Activated naive CD4-positive, alpha-beta T cell (primary cell): ENCODE measurements at places on chromosomes 13 and 19.

DNA sequence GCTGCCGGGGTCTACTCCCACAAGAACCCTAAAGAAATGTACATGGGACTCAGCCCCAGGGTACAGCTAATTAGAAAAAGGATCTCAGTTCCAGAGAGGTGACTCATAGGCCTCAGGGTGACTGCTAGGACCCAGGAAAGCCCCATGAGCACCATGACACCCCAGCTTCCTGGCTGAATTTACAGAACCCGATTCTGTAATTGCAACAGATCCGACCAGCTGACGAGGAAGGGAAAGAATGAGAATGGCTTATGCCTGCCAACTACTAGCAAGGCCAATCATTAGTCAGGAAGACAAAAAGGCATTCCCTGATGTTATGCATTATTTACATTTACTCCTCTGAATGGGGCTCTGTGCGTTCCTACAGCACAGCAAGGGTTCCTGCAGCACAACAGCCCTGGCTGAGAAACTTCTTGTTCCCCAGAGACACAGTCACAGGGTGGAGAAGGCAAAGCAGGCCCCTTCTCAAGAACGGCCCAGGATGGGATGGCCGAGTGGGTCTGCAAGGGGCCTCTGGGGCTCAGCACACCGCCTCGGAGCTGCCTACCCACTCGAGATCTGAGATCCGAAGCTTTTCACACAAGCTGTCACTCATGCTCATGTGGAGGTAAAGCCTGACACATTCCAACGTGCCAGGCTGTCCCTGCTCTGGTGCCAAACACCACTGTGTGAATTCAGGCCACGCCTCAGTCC is 27.2 kb downstream of the PBX4 start:
- DNase-seq, result no peak

DNA sequence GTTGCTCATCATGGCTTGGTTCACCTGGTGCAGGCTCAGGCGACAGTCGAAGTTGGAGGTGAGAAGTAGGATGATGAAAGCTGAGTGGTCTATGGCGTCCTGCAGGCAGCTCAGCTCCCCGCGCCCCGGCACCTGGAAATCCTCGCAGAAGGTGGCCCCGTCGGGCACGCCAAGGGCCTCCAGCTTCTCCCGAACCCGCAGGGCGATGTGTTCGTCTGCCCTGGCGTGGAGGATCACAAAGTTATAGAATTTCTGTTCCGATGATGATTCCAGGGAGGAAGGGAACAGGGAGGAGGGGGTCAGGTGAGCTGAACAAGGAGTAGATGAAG is 14.6 kb downstream of the TICAM1 start:
- no peak for DNase-seq

DNA sequence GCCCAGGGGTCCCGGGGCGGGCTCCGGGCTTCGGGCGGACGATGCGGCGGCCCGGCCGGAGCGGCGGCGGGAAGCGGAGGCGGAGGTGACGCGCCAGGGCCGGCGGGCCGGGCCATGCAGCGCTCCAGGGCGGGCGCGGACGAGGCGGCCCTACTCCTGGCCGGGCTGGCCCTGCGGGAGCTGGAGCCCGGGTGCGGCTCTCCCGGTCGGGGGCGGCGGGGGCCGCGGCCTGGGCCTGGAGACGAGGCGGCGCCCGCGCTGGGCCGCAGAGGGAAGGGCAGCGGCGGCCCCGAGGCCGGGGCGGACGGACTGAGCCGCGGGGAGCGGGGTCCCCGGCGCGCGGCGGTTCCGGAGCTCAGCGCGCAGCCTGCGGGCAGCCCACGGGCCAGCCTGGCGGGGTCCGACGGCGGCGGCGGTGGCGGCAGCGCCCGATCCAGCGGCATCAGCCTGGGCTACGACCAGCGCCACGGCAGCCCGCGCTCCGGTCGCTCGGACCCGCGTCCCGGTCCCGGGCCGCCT is 362 bp downstream of the WTIP start:
- DNase-seq, result no peak

GRCh38 chr19:18320865-18321733 is 1.8 kb downstream of the LSM4 start:
- no peak for DNase-seq

DNA sequence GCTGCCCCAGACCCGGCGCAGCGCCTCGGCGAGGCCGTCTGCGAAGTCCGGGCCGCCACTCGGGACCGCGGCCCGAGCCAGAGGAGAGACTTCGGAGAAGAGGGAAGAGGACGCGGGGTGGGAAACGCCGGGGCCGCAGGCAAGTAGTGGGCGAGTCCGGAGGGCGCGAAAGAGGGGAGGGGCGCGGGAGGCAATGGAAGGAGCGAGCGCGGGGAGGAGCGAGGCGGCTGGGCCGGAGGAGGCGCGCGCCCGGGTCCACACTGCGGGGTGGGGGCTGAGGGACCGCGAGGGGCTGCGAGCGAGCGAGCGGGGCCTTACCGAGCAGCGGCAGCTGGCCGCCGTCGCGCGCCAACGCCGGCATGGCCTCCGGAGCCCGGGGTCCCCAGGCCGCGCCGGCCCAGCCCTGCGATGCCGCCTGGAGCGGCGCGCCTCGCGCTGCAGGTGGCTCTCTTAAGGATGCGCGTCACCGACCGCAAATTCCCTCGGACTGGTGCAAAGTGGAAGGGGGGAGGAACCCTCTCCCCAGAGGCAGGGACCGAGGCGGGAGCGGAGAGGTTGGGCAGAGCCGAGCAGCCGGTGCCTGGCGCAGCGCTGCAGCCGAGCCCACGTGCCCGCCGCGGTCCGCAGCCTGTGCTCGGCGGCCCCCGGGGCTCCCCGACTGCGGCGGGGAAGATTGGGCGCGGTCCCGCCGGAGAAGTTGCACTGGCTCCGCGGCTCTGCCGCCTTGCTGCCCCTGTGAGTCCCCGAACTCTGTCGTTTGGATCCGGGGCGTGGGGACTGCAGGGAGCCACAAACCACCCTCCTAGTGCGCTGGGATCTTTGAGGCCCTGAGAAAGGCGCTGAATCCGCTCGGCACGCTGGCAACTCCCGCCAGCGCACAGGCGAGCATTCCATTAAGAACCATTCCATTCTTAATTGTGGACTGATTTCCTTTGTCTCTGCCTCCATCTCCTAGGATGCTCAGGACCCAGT is at the start of gene FLT3:
TSS of gene FLT3 (minus strand) at position 427 of the 972 bp plus-strand sequence. CDS start at position 361, 66 bp downstream.
- no peak for DNase-seq

- peak; percentile 54 for DNase-seq
Observed at GRCh38 chr19:40549007-40549708, 27.5 kb upstream of the SHKBP1 start.

DNA sequence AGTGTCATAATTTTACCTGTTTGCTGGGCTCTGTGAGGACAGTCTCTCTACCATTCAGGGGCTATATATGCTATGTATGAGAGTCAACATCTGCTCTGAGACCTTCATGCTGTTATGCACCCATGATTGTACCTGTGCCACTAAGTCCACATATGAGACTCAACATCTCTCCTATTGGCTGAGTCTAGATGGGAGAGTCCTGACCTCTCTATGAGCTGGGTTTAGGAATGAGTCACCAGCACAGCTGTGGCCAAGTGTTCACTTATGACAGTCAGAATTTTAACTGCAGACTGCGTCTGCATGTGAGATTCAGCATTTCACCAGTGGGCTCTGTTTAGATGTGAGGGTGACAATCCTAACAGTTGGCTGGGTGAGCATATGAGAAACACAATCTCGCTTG is 49.5 kb downstream of the ZNF729 start:
- no peak for DNase-seq

- DNase-seq, result peak; percentile 44
Observed at GRCh38 chr19:12872941-12873890, 8.0 kb downstream of the DNASE2 start.

DNA sequence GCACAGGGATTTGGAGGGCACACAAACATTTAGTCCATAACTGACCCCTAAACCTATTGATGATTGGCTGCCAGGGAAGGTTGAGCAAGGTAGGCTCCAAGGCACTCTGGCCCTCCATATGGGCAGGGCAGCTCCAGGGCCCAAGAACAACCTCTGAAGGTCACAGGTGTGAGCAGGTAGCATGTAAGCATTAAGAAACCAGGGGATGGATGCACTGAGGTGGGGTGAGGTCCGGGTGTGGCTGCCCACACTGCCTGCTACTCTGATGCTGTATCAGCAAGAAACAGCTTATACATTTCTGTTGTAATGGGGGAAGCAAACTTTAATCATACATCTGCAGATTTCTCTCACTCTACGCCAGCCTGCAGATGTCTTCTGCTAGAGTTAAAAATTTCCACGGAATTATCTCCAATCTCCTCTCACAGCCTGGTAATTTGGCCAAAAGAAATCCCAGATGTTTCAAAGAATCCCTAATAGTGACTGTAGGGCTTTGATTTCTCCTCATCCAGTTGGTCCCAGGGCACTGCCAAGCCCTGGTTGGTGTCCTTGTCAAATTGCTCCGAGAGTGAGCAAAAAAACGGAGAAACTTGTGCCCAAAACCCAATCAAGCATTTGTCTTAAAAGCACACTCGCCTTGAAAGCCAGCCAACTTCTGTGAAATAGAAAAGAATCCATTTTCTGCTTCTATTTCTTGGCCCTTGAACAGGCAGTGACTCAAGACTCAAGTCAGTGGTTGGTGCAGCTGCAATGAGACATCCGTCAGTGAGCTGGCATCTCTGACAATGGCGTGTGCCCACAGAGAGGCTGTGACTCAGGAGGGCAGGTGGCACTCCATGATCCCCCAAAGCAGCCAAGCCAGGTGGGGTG is 72.5 kb upstream of the MRI1 start:
- DNase-seq, result no peak

GRCh38 chr19:46945694-46946489 is 73.7 kb upstream of the NPAS1 start:
- DNase-seq, result no peak

DNA sequence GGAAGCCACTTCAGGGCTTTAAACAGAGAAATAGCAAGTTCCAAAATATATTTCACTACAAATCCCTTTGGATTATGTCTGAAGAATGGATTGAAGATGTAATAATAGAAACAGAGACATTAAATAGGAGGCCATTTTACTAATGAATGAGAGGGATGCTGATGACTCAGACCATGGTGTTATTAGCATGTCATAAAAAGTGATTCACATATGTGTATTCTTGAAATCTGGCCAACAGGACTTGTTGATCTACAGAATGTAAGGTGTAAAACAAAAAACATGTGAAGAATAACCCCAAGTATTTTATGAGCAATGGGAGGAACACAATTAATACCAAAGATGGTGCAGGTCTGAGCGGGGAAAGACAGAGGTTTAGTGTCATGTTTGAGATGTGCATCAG is 873.7 kb downstream of the SLITRK5 start:
- no peak for DNase-seq

- no peak for DNase-seq
Observed at GRCh38 chr19:51020988-51021651, 1.6 kb upstream of the KLK10 start.

GRCh38 chr13:26377038-26377437 is 123.1 kb downstream of the CDK8 start:
- no peak for DNase-seq

DNA sequence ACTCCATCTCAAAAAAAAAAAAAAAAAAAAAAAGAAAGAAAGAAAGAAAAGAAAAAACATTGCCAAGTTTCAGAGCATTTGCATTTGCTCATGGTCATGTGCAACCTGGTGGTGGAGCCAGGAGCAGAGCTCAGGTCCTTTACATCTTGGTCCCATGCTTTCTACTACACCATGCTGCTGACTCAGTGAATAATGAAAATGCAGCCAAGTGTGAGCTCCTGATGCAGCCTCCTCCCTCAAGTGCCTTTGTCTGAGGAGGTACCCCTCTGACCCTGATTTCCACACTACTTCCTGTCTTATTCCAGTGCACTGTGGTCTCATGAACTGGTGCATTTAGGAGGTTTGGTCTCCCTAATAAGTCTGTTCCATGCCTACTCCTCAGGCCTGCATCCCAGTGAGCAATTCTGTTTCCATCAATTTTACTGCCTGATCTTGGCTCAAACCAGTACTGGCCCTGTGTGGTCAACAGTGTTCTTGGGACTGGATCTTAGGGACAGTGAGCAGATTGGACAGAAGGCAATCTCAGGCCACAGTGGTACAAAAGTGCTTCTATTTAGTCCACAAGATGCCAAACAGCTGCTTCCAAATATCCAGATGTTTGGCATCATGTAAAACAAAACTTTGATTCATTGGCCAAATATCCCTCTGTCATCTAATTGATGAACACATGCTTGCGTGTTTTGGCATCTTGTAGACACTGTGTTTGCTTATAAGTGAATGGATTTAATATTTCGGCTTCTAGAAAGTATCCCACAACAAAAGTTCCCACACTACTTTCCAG is 28.8 kb upstream of the LRCH1 start:
- DNase-seq, result no peak

- no peak for DNase-seq
Observed at GRCh38 chr13:41315443-41316047, 4.5 kb downstream of the NAA16 start.

DNA sequence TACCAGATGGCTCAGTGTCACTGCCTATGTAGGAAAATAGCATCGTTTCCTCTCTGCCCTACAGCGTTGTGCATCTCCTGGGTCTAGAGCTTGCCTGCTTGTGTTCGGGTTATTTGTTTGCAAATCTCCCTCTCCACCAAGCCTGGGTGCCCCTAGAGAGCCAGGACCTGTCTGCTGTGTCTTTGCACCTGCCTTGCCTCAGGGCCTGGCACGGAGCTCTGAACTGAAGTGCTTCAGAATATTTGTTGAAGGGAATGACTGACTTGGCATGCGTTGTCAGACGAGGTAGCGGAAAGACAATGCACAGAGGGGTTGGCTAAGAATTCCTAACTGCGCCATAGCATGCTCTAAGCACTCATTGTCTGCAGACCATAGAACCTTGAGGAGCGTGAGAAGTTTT is 263.4 kb downstream of the FGF9 start:
- DNase-seq, result no peak

DNA sequence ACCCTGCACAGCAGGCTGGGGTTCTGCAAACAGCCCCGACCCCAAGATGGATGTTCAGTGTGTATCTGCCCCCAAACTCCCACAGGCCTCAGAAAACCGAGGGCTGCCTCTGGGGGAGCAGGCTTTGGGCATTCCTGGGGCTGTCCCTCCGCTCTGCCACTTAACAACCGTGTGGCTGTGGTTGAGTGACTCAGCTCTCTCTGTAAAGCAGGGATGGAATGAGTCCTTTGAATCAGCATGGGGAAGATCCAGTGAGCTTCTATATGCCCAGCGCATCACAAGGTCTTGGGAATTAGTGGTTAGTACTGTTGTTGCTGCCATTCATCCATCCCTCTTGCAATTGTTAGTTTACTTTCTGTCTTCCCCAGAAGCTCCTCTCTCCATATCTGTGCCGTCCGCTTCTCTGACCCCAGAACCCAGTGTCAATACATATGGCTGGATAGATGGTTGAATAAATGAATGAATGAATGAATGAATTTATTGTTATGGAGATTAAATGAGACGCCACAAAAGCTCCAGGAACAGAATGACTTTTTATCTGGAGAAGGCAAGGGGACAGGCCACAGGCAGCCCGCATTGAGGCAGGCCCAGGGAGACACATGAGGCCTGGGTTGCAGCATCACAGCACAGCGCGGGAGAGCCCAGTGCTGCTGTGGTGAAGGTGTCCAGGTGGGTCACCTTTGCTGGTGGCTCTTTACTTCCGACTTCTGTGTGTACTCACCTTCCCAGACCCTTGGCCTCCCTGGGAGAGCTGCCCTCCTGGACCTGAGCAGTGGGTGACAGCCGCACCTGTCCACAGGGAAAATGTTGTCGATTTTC is 89.2 kb downstream of the RGCC start:
- DNase-seq, result no peak

DNA sequence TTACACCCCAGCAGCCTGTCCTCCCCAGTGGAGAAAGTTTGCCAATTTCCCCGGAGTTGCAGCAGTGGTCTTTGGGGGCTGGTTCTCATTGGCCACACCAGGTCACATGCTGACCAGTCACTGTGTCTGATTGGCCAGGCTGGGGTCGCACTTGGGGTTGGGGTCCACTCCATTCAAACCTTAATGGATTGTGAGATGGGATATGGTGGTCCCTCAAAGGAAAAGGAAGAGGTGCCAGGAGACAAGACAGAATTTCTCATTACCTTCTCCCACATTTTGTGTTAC is 3.4 kb downstream of the PPM1N start:
- DNase-seq, result no peak

GRCh38 chr13:26343816-26344215 is 89.9 kb downstream of the CDK8 start:
- no peak for DNase-seq
